ENCODE measurements at places on chromosomes 6 and 20.
A peak's percentile ranks its signal among the peaks of the same experiment; 100 is the strongest.

DNA sequence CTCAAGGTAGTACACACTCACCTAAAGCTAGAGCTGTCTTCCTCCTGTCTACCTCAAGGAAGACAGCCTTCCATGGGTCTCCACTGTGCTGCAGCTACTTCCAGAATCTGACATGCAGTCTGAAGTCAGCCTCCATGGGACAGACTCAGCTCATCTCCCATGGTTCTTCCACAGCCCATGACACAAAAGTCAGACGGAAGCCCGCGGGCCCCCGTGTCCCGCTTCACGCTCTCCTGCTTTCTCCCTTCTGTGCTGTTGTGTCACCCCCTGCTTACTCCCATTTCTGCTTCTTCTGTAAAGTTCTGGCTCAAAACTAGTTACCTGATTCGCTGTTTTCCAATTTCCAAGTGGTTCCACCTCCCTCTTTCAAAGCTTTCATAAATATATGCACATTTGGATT lies 184.5 kb downstream of the SYNE1 start:
- no peak for DNase-seq

GRCh38 chr6:2231438-2231837 lies 14.0 kb downstream of the GMDS start:
- no peak for DNase-seq

DNA sequence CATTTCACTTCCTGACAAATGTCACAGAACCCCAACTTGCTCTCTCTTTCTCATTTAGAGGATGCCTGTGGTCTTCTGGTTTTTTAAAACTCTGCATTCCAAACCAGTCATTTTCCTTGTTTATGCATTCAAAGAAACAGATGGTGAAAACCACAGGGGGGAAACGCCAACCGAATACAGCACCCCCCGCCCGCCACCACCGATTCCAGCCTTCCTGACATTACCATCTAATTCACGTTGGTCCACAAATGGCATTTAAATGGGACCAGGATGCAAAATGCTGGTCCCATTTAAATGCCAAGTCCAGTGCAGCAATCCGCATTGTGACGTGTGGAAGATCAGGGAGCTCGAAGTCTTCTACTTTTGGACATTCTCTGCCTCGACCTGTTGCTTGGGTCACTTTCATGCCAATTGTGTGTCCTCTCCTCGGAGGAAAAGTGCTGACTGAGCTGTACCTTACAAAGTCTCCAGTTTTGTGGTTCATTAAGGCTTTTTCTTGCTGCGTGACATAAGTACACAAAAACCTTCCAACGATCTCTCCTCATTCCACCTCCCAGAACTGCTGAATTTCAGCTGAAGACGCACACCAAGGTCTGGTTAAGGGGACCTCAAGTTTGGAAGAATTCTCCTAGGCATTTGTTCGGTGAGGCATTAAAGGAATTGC lies 35.8 kb downstream of the NEDD9 start:
- DNase-seq: no peak

DNA sequence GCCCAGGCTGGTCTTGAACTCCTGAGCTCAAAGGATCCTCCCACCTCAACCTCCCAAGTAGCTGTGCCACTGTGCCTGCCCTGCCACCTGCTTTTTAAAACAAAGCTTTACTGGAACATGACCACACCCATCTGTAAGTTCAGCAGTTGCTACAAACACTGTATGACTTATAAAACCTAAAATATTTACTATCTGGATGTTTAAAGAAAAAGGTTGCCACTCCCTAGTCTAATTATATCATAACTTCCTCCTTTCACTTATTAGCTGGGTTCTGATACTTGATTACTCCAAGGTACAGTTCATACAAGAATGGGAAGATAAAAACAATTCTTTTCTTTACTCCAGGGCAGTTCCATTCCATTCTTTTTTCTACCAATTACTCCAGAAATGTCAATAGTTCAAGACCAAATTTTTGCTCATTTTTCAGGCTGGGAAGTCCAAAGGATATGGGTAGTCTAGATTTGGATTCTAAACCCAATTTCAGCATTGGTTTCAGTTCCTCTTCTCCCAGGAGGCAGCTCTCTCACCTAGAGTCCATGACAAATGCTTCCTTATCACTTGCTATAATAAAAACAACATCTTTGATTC lies 63.1 kb downstream of the SEC63 start:
- peak; percentile 60 for DNase-seq

DNA sequence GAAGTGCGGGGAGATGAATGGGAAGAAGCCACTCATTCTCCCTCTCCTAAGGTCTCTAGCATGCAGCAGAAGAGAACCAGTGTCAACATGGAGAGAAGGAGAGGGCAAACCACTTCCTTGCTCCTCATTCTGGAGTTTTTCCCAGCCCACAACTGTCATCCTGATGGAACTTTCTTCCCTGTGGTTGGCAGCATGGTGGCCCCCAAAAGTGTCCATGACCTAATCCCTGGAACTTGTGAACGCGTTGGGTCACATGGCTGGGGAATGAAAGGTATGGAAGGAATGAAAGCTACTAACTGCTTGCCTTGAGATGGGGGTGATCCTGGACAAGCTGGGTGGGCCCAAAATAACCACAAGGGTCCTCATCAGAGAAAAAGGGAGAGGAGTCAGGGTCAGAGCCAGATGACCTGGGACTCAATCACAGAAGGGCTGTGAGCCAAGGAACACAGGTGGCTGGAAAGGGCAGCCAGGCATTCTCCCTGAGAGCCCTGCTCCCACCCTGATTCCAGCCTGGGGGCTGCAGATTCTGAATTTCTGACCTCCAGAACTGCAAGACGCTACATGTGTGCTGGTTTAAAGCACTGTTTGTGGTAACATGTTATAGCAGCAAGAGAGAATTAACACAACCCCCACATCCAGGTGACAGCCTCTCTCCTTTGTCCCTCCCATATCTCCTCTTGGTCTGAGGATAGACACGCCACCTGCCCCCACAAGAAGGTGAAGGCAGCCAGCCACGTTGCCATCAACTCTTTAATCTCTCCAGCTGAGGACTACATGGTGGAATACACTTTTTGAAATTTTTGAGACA lies 63.2 kb downstream of the PYGB start:
- DNase-seq: no peak

GRCh38 chr6:70309243-70309642 lies 6.4 kb upstream of the COL9A1 start:
- DNase-seq: no peak

- peak; percentile 29 for DNase-seq
Measured at GRCh38 chr6:63573899-63574553, 1.7 kb downstream of the LOC128125822 start.

DNA sequence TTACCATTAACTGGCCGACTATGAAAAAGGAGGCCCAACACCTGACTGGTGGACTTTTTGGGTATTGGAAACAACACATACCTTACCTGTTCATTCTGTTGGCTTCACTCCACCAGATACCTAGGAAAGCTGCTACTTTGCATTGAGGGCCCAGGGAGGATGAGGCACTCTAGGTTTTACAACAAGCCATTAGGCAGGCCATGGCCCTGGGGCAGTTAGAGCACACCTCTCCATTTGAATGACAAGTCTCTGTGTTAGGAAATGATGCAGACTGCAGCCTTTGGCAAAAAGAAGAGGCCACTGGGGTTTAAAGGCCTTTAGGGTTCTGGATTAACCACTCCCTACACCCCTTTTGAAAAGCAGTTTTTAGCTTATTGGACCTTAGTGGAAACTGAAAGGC lies 144.3 kb downstream of the OR2B2 start:
- no peak for DNase-seq

GRCh38 chr20:25249198-25249931 lies 1.5 kb downstream of the PYGB start:
- DNase-seq: no peak

- no peak for DNase-seq
Measured at GRCh38 chr6:127832381-127832780, 68.5 kb downstream of the THEMIS start.

- DNase-seq: no peak
Measured at GRCh38 chr6:45791211-45792168, 224.2 kb downstream of the CLIC5 start.

DNA sequence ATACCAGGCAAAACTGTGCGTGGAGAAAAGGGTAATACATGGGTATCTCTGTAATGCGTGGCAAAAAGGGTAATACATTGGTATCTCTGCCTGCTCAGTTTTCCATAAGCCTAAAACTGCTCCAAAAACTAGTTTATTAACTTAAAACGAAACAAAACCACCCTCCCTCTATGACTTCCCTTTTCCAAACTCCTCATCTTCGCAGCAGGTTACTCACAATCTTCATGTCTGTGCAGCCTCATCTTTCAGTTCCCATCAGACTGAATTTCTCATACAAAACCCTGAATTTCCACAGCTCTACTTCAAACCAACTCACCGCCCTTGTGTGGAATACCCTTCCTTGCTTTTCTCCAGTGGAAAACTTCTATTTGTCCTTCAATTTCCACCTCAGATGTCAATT lies 199.4 kb downstream of the PHACTR1 start:
- DNase-seq: peak; percentile 56

DNA sequence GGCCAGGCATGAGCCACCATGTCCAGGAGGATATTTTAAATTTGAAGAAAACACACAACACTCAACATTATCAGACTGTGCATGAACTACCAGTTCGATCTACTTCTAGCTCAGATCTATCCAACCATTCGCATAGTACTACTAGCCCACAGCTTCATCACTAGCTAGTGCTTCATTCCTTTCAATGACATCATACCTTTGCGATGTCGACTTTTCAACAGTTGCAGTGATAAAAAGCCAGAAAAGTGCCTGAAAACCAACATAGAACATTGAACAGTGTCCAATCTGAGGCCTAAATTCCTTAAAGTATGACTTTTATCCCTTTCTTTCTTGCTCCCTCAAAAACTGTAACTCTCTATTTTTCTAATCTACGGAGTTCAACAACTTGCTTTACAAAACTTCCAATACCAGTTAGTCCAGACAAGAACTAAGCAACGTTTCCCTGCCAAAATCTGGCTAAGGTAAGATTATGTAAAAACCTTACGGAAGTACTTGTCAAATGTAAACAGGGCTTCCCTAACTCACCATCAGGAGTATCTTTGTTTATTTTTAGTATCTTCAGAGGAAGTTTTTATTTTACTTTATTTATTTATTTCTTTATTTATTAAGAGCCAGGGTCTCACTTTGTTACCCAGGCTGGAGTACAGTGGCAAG lies 434.0 kb upstream of the JARID2 start:
- DNase-seq: no peak

DNA sequence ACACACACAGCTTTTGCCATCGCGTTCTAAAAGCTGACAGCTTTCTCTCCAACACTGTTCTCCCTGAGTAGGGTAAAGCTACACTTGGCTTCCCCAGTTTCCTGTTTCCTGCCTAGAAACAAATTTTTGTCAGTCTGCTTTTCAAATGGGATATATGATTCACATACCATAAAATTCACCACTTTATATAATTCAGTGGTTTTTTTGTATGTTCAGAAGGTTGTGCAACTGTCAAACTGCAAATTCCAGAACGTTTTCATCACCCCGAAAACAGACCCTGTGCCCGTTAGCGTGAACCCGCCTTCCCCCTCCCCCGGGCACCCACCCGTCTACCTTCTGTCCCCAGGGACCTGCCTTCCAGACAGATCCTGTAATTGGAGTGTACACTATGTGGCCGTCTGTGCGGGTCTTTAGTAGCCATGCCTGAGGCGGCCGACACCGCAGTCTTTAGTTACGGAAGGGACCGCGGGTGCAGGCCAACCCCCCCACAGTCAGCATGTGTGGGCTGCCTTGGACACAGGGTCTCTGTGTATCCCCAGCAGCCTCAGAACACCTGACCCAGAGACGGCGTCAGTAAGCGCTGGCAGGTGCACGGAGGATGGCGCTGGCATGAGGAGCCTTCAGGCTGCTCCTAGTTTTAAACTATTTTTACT lies 16.6 kb downstream of the HRH3 start:
- no peak for DNase-seq

GRCh38 chr6:5084781-5085647 lies at the start of gene PPP1R3G:
Gene PPP1R3G (plus strand): TSS chr6:5085341. CDS start chr6:5085486, 145 bp downstream.
- peak; percentile 41 for DNase-seq

DNA sequence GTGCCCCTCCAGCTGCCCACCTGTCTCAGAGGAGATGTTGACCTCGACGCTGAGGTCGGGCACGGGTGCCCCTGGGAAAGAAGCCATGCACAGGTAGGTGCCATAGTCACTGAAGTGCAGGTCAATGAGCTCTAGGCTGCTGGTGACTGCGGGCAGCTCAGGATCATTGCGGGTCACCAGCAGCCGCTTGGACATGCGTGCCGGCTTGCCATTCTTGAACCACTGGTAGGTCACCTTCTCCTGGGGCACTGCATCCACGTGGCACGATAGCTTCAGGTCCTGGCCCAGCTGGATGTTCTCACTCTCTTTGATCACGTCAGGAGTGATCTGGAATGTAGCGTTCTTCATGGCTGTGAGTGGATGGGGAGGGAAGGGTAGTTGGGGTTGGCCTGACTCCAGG lies 45.7 kb downstream of the MDGA1 start:
- DNase-seq: no peak

- DNase-seq: no peak
Measured at GRCh38 chr20:55977690-55978459, 27.4 kb downstream of the CBLN4 start.

DNA sequence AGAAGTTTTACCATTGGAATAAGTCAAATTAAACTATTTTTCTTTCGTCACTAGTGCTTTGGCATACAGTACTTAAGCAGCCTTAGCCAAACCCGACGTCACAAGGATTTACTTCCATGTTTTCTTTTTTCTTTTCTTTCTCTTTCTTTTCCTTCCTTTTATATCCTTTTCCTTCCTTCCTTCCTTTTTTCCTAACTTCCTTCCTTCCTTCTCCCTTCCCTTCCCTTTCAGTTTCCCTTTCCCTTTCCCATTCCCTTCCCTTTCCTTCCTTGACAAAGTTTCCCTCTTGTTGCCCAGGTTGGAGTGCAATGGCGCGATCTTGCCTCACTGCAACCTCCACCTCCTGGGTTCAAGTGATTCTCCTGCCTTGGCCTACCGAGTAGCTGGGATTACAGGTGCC lies 9.9 kb downstream of the ULBP3 start:
- no peak for DNase-seq

DNA sequence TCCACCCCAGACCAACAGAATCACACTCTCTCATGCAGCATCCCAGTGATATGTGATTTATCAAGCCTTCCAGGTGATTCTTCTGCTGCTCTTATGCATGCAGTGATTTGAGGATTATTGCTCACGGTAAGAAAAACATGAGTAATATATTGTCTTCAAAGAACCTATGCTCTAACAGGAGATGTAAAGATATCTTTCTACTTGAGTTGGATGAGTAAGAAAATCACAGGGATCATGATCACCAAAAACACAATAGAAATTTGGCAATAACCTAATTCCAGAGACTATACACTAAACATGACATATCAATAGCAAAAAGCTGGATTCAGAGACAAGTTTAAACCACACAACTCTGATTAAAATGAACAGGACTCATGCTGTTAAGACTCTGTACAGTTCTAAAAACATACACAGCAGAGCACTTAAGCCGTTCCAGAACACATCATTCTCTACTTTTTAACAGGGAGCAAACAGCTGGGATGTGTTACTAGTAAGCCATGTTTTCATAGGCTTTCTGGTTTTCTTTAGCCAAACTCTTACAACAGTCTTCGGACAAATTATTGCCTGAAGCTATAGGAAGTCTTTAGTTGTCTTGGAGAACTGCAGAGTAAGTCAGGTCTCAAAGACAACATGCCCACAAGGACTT lies 568.6 kb downstream of the HAO1 start:
- no peak for DNase-seq
